Mucosa of gallbladder (tissue), 1 donor: ENCODE measurements at places on chromosomes 12 and 14. TPM values are rescaled to one million over a fixed set of nuclear protein-coding genes. Genes with fewer than 3 reads are reported as not detected.
A peak's percentile ranks its signal among the peaks of the same experiment; 100 is the strongest.

The AICDA gene
- total RNA-seq, result 2.2 TPM

DNA sequence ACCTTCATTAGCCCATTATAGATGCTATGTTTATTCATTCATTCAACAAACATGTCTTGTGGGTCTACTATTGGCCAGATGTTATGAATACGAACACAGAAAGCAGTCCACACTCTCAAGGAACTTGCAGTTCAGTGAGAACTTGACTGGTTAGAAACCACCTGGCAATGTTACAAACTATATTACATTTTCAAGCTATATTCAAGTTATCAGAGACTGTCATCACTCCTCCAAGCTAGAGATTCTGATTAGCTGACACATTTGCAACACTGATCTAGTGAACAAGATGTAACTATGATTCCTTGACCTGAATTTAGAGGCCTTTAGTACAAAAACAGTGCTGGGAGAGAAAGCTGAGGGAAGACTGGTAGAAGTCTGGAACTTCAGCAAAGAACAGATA lies 170.7 kb upstream of the EEA1 start:
- DNase-seq, result no peak

DNA sequence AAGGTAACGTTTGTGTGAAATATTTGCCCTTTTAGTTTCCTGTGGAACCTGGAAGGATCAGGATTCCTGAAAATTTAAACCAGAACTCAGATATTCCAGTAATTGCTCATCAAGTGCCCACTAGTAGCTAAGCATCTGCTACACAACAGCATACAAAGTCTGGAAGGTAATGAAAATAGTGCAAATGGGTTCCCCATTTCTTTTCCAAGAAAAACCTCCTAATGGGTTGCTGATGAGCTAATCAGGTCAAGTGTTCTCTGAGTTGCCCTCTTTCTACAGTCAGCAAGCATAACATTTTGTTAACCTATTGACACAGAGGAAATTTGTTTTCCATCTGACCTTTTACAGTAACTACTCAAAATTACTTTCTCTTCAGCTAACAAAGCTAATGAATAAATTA lies 83.6 kb upstream of the PMCH start:
- no peak for DNase-seq

The TAS2R46 gene
- 0.46 TPM for total RNA-seq

DNA sequence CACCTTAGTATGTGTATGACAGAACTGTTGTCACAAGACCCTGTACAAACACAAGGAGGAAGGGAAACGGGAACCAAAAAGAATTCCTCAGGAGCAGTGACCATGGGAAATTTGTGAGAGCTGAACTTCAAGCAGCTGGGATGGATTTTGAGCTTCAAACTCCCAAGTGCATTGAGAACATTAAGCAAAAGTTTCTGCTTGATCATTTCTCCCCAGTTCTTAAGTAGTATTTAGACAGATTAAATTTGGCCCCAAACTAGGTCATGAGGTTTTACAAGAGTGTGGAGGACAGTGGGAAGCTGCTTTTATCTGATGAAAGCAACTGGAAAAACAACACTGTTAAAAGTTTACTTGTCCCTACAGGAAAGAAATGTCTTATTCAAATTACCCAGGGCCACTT lies 206.0 kb upstream of the DCN start:
- DNase-seq, result no peak

DNA sequence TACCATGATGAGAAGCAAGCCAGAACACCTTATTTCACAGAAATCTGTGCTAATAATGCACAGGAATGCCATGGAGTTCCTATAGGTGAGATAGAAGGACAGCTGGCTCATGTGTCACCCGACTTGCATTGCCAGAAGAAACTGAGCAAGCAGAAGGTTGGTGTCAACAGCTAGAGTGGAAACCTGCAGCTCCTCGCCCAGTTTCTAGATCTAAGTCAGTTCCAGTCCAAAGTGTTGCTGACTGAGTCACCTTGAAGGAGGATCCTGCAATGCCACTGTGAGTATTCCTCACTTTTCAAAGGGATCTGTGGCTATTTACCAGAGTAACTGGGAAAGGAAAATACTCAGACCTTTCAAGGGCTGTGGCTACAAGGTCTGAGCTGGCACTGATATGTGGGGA lies 17.1 kb downstream of the CDKL1 start:
- no peak for DNase-seq

DNA sequence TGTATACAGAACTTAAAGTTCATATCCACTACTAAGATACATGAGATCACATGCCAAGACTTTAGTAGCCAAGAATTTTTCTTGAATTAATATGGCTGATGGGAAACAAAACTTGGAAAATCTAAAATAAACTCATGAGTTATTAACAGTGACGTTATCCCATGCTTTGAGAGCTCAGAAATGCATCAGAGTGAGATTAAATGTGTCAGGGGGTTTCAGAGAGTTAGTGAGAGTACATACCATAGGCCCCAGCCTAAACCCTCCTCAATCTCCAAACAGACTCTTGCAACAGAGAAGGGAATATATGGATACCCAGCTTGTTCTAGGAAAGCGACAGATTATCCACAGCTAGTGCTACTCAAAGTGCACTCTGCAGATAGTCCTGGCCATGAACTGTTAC lies 19.3 kb downstream of the SLC35F4 start:
- DNase-seq, result no peak

DNA sequence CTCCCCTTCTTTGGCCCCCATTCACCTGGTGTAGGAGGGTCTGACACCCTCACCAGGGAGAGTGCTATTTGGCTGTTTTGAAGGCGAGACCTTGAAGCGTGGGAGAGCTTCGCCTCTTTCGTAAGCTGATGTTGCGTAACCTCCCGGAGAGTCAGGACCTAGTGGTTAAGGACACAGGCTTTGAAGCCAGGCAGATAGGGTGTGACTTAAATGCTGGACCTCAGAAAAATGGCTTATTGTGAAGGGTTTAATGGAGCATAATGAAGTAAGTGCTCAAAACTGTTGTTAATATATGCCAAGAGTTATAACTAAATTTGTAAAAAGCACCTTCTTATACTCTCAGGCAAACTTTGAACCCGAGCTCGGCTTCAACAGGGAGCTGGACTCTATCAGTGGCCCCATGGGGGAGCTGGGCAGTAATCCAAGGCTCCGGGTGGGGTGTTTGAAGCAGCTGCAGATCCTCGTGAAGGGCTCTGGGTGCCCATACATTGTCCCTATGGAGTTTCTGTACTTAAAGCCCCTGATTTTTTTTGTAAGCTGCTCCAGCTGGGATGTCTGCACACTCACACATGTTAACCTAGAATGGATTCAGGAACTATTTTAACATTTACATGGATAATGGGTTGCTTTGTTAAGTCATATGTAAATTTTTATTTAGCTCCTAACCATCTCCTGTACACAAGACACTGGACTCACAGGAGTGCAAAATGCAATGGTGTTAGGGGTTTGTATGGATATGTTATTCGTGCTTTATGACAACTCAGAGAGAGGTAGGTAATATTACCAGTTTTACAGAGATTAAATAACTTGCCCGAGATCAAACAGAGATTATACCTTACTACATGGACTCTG lies 26.0 kb downstream of the PPFIBP1 start:
- peak; percentile 86 for DNase-seq

GRCh38 chr14:97056086-97056485 lies 258.9 kb downstream of the VRK1 start:
- no peak for DNase-seq

GRCh38 chr14:70902184-70902583 lies 5.1 kb upstream of the PCNX1 start:
- DNase-seq, result no peak

GRCh38 chr14:45526715-45527549 lies 273.9 kb upstream of the MIS18BP1 start:
- no peak for DNase-seq

The MSRB3 gene
- 95.3 TPM for total RNA-seq

DNA sequence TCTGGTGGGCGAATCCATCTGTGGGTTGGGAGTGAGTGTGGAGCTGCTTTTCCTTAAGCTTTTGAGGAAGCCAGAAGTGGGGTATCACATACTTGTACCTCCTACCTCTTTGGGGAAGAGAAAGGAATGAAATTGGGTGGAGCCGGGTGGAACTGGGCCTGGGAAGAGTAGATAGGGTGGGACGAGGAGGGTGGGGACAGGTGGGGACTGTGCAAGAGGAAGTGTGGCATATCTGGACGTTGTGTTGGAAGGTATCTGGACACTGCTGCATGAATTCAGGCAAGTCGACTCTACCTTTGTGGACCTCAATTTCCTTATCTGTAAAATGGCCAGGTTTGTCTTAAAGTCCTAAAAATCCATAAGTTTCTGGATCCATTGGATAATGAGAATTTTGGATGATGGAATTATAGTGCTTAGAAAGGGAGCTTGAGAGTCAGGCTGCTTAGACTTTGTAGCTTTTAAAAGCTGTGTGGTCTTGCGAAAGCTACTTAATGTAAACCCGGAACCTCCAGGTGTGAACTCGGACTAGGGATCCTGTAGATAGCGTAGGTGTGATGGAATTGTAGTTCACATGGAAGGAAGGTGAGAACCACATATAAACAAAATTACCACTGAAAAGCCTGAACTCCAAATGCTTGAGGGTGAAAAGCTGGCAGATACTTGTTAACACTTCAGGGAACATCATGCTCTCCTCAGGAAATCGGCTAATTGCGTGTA lies 2.1 kb downstream of the VRTN start:
- no peak for DNase-seq

DNA sequence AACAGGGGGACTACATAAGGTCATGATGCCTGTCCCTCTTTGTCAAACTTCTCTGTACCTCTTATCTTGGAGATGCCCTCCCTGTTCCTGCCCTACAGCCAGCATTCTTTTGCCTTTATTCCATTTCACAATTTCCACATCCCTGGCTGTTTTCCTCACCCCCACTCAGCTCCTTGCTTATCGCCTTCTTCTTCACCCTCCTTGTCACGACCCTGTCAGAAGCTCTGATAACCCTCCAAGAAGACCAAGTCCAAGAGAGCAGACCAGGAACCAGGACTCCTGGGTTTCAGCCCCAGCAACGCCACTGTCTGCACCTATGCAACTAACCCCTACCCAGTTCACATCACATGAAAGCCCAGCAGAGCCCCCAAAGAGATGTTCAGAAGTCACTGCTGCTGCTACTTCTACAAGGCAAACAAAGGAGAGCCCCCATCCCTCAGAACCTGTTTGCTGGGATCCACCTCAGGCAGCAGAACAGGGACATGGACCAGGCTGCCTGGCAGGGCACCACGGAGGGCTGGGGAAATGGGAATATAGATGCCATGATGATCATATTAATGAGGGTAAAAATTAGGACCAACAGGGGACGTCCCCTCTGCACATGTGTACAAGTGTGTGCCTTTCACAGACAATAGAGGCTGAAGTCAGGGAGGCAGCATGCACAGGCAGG lies 92.8 kb downstream of the SINHCAF start:
- no peak for DNase-seq

The ANAPC7 gene
- total RNA-seq, result 43.0 TPM

GRCh38 chr14:63045234-63045611 lies at the start of gene KCNH5:
Gene KCNH5, minus strand, starts transcription at chr14:63045458. Its CDS starts 272 bp downstream, at chr14:63045186.
- DNase-seq, result no peak

- no peak for DNase-seq
Observed at GRCh38 chr12:68699486-68699885, 12.7 kb downstream of the NUP107 start.

- no peak for DNase-seq
Observed at GRCh38 chr14:31990926-31991572, 86.1 kb upstream of the ARHGAP5 start.

DNA sequence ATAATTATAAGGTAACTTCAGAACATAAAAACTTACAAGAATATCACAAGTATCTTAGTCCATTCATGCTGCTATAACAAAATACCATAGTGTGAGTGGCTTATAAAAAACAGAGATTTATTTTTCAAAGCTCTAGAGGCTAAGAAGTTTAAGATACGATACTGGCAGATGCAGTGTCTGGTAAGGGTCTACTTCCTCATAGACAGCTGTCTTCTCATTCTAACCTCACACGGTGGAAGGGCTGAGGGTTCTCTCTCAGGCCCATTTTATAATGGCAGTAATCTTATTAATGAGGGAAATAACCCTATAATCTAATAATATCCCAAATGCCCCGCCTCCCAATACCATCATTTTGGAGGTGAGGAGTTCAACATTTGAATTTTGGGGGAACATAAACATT lies 23.7 kb upstream of the OSBPL8 start:
- no peak for DNase-seq

GRCh38 chr14:20490563-20490962 lies 14.8 kb upstream of the RNASE10 start:
- DNase-seq, result no peak

The CACNA1C gene
- 19.3 TPM for total RNA-seq
